ENCODE measurements at places on chromosomes 7 and 10.

DNA sequence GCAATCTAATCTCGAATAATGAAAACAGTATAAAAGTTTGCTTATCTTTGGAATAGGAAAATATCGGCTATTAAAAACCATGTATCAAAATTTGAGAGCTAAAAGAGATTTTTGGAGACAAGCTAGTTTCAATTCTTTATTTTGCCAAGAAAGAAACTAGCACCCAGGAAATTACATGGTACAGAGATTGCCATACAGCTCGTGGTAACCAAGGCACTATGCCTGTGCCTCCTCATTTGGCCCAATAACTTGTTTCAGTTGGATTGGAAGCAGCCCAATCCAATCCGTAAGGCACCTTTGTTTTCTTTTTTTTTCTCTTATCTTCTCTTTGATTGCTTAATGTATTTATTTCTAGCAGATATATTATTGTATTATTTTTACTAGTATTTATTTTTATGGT is 55.0 kb downstream of the GNAI1 start:
- DNase-seq = peak; percentile 29

DNA sequence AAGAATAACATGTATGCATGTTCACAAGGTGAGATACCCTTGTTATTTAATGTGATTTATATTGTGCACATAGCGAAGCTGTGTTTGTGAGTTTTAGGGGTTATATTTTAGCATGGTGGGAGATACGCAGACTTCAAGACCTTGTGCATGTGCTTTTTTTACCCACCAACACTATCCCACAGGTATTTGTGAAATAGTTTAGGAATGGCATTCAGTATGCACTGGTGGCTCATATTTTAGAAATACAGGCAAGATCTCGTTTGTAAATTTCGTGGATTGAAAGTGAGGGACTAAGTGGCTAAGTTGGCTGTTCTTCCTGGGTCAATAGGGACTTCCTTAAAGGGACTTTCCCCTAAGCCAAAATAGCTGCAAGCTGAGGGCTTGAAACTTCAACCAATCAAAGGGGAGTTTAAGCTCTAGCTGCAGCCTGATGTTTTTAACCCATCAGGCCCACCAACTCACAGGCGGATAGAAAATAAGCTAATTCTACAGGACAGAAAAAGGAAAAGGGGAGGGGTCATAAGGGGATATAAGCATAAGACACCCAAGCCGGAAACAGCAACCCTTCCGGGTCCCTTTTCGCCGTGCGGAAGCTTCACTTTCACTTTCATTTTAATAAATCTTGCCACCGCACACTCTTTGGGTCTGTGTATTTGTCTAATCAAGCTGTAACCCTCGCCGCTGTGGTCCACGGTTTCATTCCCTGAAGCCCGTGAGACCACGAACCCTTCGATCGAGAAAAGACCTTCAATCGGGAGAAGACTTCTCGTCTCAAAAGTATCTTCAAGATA is 291.0 kb downstream of the GPR158 start:
- peak; percentile 4 for DNase-seq

DNA sequence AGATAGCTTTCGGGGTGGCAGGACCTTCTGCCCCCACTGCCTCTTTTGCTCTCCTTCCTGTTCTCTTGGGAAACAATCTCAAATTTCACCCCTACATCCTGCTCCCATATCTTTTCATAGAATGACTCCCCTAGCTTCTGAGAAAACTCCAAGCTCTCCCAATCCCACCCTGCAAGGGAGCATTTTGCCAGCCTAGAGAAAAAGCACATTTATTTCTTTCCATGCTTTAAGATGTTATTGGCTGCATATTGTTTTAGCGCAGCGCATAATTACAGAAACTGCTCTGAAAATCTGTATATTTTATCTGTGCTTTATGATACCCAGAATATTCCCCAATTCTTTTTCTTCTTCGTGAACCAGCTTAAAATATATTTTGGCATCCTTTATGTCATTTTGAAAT is 601.3 kb downstream of the KCNMA1 start:
- no peak for DNase-seq

DNA sequence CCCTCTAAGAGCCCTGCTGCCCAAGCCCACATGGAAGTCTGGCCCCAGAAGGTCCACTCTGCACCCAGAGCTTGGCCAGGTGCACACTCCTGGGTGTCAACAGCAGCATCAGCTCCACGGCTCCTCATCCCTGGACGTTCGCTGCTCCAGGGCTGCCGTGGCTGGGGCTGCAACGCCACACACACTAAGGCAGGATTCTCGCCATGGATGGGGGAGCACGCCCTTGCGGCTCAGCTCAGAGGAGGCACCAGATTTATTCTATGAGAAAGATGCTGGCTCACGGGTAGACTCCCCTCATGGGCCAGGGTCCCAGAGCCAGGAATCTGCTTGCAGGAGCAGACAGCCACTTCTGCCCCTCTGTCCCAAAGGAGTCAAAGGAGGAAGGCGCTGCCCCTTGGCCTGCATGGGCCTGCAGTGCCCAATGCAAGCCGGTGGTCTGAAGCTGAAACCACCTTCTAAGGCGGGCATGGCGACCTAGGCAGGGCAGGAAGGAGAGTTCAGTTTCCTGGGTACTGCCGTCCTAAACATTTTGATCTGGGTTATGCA is 42.1 kb downstream of the CFAP46 start:
- no peak for DNase-seq

DNA sequence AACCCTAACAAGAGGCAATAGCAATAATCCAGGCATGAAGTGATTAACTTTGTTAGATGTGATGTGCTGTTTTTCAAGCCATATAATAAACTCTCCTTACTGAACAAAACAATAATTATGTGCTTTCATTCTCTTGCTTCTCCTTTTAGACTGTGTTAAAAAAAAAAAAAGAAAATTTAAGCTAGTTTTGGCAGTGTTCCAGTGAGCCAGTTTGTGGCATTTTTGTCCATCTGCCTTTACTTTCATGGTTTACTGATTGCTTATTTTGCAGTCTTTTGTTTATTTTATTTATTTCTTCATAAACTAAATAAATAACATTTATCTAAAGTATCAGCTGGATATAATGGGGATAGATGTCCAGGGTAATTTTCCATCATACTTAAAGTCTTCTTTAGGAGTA is 625.3 kb downstream of the CNTNAP2 start:
- DNase-seq = no peak

DNA sequence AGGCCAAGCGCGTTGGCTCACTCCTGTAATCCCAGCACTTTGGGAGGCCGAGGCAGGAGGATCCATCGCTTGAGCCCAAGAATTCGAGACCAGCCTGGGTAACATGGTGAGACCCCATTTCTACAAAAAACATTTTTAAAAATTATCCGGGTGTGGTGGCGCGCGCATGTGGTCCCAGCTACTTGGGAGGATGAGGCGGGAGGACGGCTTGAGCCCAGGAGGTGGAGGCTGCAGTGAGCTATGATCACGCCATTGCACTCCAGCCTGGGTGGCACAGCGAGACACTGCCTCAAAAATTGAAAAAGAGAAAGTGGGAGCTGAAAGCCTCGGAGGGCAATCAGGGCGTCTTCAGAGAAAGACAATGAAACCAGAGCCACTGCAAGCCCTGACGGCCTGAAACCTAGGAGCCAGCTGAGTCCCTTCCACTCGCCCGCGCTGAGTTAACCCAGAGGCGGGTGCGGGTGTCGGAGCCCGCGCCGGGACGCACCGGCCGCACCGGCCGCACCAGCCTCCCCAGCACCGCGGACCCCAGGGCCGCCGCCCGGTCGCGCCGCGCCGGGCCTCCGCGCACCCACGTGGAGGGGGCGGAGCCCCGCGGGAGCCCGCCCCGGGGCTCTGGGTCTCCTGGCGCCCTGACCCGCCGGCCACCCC is 22.4 kb downstream of the ZFAND2A start:
- DNase-seq = no peak

DNA sequence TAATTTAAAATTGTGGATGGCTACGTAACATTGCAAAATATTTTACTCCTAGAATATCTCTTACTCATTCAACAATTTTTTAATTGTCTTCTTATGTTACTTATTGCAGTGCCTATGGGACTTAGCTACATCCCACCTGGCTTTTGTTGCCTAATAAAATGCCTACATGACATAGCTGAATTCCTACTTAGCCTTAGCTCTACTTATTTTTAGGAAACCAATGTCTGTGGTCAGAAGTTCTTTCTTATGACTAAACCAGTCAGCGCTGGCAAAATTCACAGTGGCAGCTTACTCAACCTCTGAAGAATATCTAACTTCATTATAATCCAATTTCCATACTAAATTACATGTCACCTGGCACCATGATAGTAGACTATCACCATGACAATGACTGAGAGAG is 1612.4 kb upstream of the LRRTM3 start:
- DNase-seq = no peak

DNA sequence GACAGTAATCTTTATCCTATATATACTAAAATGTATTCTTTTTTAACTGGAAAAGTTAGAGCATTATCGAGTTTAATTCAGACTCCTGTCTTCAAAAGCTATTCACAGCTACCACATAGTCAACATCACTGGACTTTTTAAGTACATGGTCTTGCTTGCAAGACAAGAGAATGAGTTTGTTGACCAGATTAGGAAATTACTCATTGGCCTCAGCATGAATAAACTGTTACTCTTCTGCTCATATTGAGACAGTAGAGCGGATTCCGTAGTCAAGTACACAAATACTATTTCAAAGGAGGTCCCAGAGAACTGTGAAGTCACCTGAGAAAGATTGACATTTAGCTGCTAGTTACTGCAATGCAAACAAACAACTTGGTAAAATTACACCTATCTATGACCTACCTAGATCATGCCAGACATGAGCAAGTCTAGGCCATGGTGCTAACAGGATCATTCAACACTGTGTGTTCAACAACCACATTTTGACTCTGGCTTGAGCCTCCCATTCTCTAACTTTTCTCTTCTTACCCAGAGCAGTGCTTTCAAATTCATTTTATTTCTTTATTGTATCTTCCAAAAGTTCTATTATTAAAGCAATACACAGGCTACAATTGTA is 280.9 kb downstream of the NEBL start:
- no peak for DNase-seq

DNA sequence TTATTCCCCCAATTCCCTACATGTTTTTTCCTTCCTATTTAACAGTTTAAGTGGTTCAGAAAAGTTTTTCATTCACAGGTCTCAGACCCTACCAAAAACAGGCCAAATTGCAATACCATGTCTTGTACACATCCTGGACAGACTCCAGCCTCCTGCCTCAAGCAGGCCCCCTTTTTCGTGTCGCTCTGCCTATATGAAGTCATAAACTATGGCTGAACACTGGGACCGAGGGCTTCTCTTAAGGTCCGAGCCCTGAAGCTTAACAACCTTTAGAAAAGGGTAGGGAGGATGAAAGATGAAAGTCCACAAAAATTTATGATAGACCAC is 1.4 kb downstream of the FBXW4 start:
- no peak for DNase-seq

- no peak for DNase-seq
These were observed 58.4 kb downstream of the MAPK8 start for GRCh38 chr10:48364659-48365405.

DNA sequence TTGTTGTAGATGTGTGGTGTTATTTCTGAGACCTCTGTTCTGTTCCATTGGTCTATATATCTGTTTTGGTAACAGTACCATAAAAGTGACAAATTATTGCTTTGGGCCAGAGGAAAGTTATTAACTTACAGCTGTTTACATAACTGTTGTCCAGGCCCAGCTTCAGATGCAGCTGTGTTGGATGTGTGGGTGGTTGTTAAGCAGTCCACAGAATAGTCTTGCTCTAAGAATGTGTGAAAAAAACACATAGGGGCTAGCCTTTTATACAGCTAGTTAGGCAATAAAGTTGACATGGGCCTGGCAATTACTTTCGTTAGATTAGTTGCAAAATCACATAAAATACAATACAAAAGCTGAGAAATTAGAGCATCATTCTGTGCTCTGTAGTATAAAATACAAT is 31.9 kb downstream of the DLD start:
- no peak for DNase-seq

DNA sequence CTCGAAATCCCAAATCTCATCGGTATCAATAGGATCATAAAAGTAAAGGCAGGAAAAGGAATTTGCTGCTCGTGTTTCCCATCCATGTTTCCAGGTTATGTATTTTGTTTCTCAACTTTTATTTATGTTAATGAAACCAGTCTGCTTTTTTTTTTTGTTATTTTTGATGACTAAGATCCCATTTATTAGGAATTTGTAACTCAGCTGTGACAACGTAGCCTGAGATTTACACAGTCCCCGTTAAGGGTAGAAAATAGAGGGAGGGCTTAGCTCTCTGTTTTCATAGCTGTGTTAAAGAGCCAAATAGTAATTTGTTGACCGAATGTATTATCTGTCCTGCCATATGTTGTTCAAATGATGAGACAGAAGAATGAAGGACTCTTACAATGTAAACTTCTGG is 164.0 kb downstream of the MGMT start:
- no peak for DNase-seq

DNA sequence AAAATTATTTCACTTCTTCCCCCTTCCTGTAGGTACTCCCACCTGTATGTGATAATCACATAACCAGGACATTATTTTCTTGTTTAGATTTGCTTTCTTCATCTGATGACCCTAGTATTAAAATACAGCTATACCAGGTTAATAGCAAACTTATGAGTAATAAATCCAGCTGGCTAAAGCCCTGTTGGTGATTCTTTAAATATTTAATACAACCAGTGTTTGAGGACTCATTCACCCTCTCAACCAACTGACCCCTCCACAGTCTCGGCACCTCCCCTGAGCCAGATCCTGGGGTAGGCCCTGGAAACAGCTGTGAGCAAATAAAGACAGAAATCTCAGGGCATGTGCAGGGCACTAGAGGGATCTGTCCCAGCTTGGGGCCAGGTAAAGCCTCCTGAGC is 58.5 kb downstream of the BLNK start:
- no peak for DNase-seq

DNA sequence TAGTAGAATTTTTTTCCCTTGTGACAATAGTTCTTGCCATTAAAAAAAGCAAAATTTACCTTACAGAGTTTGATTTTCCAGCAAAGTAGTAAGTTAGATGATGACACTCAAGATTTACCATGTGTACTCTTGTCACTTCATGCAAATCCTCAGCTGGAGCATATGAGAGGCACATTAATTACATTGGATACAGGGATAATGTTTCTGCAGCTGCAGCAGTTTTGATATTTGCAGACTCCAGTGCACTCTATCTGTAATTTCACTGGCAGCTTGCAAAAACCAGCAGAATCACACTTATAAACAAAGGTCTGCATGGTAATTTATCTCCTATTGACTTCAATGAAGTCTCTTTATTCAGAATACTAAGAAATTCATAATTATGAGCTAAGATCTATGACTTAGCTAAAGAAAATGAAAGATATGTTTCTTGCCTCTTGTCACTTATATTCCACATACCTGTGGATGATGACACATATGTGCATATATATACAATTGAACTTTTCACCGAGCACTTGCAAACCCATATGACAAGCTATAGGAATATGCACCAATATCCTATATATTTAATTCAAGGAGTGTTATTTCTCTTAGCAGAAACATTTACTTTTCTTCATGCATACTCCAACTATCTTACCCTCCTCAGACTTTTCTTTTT is 530.6 kb downstream of the PHTF2 start:
- DNase-seq = no peak

GRCh38 chr7:99786726-99787335 is 2.8 kb upstream of the CYP3A4 start:
- no peak for DNase-seq

DNA sequence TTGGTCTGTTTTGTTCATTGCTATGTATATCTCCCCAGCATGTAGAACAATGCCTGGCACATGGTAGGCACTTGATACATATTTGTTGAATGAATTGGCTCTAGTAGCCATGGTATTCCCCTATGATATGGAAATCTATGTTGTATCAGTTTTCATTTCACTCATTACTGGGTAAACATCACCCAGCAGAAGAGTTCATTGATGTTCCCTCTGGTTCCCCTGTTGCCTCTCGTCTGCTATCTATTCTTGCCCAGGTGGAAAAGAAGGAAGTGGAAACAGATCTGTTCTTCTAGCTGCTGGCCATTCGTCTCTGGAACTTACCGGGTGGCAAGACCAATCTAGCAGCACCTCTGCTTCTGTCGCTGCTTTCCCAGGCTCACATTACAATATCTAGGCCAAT is 71.5 kb downstream of the LRRC4 start:
- no peak for DNase-seq
